ENCODE measurements at places on chromosomes 5 and 9. TPM values are rescaled to one million over a fixed set of nuclear protein-coding genes. Genes with fewer than 3 reads are reported as not detected.

The MYO10 gene
- polyA plus RNA-seq = 15.4 TPM

The STK32A gene
- polyA plus RNA-seq = under 0.01 TPM

The IFNA21 gene
- not detected for polyA plus RNA-seq

The GGTA1 gene
- 5.1 TPM for polyA plus RNA-seq

The ANKRD31 gene
- polyA plus RNA-seq = not detected

The WNT8A gene
- polyA plus RNA-seq = not detected

The CNTNAP3 gene
- polyA plus RNA-seq = 1.4 TPM

The EDIL3 gene
- 6.0 TPM for polyA plus RNA-seq

The KCNV2 gene
- polyA plus RNA-seq = not detected

The PIK3R1 gene
- 13.2 TPM for polyA plus RNA-seq

The APBA1 gene
- polyA plus RNA-seq = 3.0 TPM

The ANKDD1B gene
- 3.0 TPM for polyA plus RNA-seq

The LCN10 gene
- polyA plus RNA-seq = 1.8 TPM

The BNIP1 gene
- polyA plus RNA-seq = 19.2 TPM

The SCGB3A2 gene
- not detected for polyA plus RNA-seq

The WDR41 gene
- polyA plus RNA-seq = 34.2 TPM

The TAS2R1 gene
- polyA plus RNA-seq = not detected

The EIF4EBP3 gene
- 53.9 TPM for polyA plus RNA-seq

The IDNK gene
- 19.2 TPM for polyA plus RNA-seq

The C6 gene
- 2.4 TPM for polyA plus RNA-seq

The NRARP gene
- polyA plus RNA-seq = 24.7 TPM

The KCNN2 gene
- not detected for polyA plus RNA-seq

The CCDC112 gene
- polyA plus RNA-seq = 7.9 TPM

The SLC6A19 gene
- polyA plus RNA-seq = 0.92 TPM

The DNAJC21 gene
- polyA plus RNA-seq = 33.1 TPM

The PCDHB1 gene
- 0.04 TPM for polyA plus RNA-seq

The HARS1 gene
- 39.8 TPM for polyA plus RNA-seq

The BRD9 gene
- 14.4 TPM for polyA plus RNA-seq

The SHISAL2B gene
- polyA plus RNA-seq = not detected

The CCDC180 gene
- polyA plus RNA-seq = not detected

The STXBP1 gene
- 3.7 TPM for polyA plus RNA-seq

The PAEP gene
- polyA plus RNA-seq = not detected

The RNF183 gene
- not detected for polyA plus RNA-seq

The SMIM32 gene
- 8.6 TPM for polyA plus RNA-seq
